HuH-7 (cell line): ENCODE measurements at places on chromosomes 7 and 10.

GRCh38 chr7:51317582-51317910 is 937 bp upstream of the COBL start:
- DNase-seq, result no peak

- DNase-seq, result no peak
Observed at GRCh38 chr7:155943251-155943899, 131.1 kb upstream of the SHH start.

- no peak for DNase-seq
Observed at GRCh38 chr10:110500515-110500905, 2.8 kb downstream of the DUSP5 start.

DNA sequence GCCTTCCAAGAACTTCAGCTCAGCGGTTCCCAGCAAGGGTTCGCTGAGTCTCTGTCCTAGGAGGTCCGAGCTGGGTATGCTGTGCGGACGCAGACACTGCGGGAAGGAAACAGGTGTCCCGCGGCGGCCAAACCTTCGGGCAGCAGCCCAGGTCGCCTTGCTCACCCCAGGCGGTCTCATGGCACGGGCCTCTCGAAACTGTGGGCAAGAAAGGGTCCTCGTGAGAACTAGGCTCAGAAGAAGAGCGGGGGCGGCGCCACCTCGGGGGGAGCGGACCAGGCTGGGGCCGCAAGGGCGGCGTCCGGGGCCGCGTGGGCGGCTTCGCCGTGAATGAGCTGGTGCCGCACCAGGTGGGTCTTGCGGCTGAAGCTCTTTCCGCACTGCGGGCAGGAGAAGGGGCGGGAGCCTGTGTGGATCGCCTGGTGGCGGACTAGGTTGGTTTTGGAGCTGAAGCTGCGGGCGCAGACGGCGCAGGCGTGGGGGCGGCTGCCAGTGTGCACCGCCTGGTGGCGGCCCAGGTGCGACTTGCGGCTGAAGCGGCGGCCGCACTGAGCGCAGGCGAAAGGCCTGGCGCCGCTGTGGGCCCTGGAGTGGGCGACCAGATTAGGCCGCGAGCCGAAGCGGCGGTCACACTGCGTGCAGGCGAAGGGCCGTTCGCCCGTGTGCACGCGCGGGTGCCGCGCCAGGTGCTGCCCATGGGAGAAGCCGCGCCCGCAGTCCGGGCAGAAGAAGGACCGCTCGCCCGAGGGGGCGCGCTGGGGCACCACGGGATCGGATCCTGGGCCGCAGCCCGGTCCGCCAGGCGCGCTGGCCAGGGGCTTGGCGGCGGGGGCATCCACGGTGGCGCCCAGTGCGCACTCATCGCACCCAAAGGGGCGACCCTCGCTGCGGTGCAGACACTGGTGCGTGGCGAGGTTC is 8.6 kb downstream of the ZNF467 start:
- DNase-seq, result no peak

DNA sequence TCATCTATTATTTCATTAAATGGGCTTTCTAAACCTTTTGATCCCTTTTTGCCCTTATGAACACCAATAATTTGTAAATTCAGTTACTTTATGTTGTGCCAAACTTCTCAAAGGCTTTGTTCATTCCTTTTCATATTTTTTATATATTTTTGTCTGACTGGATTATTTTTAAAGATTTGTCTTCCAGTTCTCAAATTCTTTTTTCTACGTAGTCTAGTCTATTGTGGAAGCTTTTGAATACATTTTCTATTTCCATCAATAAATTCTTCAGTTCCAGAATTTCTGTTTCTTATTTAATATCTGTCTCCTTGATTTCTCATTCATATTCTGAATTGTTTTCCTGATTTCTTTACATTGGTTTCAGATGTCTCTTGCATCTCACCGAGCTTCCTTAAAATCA is 108.2 kb downstream of the CTNNA3 start:
- DNase-seq, result no peak

DNA sequence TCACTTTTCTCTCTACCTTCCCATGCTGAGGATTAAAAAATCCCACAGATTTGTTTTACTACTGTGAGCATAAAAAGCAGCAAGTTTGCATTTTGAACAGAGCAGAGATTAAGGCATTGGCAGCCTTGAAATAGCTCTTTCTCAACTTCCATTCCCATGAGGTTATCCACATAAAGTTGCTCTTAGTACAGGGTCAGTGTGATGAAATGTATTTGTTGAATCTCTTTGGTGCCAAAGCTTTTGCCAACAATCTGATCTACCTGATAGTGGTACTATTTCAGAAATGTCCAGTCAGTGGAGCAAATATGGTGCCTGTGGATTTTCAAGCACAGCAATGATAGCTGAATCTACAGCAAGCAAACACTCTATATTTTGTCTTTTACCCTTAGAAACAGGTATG is 254.8 kb downstream of the INHBA start:
- peak; percentile 17 for DNase-seq

DNA sequence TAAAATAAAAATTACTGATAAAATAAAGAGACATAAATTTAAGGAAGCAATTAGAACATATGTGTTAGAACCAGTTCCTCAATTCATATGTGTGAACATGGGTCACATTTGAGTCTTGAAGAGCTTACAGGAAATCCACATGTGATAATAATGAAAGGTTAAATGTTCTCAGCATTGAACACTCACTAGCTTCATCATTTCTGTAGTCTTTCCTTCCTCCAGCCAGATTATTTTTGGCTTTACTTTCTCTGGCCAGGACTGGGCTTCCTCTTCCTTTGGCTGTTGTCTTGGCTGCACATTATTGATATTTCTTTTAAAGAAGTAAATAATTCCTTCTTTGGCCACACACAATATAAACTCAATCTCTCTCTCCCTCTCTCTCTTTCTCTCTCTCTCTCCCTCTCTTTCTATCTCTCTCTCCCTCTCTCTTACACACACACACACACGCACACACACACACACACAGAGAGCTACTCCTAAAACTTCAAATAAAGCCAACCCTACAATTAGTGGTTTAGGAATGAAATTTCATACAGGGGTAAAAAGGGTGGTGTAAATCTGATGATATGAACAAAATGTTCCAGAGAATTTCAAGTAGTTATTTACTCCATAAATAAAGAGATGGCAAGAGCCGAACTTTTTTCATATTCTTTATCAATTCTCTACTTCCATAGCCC is 171.2 kb downstream of the REEP3 start:
- DNase-seq, result no peak

- no peak for DNase-seq
Observed at GRCh38 chr10:61635932-61636331, 26.8 kb upstream of the CABCOCO1 start.

DNA sequence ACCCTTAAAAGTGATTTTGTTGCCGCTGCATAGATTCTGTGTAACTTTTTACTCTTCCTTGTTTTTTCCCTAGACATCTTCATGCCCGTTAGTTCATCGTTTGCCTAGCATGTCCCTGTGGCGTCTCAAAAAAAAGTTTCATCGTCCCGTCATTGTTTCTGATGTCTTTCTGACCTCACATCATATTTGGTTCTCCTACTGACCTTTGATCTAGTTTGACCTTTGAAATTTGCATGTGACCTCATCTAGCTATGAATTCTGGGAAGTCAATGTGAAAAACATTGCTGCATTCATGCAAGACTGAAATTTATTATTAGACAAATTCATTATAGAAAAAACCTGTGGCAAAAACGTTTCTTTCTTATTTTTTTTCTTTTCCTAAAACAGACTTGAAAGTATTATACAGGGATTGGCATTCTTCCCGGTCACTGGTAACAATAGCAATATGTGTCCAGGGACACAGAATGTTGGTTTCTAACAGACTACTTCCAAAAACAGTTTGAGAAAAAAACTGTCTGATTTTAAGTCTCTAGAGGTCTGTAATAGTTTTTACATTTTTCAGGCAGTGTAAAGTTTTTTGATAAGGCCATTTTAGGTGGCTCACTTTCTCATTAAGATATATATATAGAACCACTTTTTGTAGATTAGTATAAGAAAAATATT is 280.9 kb downstream of the USP6NL start:
- no peak for DNase-seq

DNA sequence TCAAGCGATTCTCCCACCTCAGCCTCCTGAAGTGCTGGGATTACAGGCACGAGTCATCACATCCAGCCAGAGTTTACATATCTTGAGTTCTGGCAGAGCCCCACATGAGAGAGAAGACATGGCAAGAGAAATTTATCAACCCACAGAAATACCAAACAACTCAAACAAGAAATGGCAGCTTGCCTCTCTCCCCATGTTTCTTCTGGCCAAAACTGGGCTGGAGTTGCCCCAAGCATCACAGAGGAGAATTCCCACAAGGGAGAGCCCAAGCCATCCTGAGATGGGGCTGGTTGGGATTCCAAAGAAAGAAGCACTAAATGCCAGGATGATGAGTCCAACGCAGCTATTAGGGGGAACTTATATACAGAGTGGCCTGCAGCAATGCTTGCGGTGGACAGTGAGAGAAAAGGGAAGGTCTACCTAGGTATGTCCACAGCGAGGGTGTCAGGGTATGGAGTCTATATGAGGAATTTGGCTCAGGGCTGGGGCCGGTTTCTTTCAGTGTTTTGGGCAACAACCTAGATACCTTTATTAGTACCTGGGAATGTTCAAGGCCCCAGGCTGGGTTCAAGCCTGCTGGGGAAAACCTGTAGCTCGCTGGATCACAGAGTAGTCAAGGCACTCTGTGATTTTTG is 14.5 kb upstream of the PAX4 start:
- no peak for DNase-seq

- no peak for DNase-seq
Observed at GRCh38 chr10:86439544-86439943, 72.9 kb upstream of the GRID1 start.

DNA sequence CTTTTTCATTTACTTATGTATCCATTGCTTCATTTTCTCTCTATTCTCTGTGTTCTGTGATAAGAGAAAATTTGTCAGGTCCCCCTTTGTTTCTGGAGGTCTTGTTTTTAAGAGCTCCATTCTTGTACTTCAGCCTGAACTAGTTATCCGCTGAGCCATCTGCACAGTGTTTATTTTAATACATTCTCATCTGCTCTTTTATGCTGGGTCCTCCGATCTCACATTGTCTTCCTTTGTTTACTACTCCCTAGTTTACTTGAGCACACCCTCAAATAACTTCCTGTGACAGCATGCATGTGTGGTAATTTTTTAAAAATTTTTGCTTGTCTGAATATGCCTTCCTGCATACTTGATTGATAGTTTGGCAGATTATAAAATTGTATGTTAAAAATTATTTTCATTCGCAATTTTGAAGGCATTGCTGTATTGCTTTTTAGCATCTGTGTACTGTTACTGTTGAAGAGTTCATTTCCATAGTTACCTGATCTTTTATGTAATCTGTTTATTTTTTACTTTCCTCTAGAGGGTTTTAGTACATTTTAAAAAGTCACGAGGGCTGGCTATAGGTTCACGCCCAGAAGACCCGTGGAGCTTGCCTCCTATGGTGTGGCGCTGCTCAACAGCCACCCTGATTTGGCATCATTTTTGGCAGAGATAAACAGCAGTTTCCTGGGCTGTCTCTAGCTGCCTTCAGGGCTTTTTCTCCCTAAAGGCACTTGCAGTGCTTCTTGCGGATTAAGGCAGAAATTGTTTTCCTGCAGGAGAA is 31.9 kb downstream of the RSBN1L start:
- DNase-seq, result no peak

- no peak for DNase-seq
Observed at GRCh38 chr7:107048783-107049418, 4.4 kb downstream of the PRKAR2B start.
